ENCODE measurements at places on chromosomes 2 and 18.
A peak's percentile ranks its signal among the peaks of the same experiment; 100 is the strongest.

DNA sequence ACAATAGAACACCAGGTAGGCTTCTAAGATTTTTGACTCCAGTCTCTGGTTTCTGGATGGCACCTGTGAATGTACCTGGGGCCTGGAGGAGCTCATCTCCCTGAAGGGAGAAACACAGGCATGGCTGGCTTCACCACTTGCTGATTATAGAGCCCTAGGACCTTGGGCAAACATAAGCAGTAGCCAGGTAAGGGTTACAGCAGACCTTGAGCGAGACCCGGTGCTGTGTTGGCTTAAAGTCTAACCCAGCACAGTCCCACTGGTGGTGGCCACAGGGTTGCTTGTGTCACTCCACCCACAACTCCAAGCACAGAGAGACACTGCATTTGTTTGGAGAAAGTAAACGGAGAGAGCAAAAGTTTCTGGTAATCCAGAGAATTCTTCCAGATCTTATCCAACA, 104.7 kb upstream of the SPOPL start:
- DNase-seq = no peak

DNA sequence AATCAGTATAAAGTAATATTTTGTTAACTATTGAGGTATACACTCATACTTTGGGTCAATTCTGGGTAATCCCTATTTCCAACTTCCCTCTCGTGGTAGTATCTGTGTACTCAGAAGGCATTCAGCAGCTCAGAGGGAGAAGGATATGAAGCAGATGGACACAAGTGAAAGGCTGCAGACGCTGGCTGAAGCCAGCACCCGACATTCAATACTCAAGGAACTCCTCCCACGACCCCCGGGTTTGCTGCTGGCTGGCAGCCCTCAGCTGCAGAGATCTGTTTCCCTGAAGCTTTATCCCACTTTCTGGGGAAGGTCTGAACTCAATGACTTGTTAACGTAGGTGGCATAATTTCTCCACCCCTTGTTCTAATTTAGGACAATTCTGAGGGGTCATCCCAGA, 847.3 kb upstream of the SOX11 start:
- DNase-seq = no peak

DNA sequence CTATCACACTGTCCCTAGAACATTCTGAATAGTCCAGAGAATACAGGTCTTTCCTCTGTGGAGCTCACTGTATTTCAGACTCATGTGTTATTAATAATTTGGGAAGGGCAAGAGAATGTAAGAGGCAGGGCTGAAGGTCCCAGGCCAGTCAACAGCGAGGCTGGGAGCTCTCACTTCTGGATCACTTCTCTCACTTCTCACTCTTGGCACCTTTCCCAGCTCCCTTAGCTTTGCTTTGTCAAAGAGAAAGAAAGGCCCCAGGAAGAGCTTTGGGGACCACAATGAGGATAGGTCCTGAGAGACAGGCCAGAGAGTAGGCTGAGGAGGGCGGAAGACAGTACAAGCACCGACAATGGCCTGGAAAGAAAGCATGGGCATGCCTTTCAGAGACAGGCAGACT, 11.2 kb downstream of the EFR3B start:
- DNase-seq = no peak

- no peak for DNase-seq
Observed at GRCh38 chr2:47221039-47221438, 65.9 kb upstream of the STPG4 start.

- DNase-seq = no peak
Observed at GRCh38 chr2:33488715-33489540, 12.5 kb downstream of the RASGRP3 start.

DNA sequence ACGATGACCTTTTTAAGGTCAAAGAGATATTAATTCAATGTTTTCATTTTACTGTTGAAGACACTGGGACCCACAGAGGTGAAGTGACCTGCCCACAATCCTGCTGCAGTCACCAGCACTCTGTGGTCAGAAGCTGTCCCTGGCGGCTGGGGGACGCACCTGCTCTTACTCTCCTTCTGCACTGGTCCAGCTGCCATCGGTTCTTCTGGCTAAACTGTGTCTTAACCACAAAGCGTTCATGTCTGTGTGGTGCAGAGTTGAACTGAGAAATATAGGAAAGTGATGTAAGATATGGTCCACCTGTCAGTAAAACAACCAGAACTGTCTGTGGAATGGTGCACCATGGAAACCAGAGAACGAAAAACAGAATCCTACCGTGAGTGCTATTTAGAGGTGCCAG, 44.9 kb upstream of the SMIM21 start:
- no peak for DNase-seq

DNA sequence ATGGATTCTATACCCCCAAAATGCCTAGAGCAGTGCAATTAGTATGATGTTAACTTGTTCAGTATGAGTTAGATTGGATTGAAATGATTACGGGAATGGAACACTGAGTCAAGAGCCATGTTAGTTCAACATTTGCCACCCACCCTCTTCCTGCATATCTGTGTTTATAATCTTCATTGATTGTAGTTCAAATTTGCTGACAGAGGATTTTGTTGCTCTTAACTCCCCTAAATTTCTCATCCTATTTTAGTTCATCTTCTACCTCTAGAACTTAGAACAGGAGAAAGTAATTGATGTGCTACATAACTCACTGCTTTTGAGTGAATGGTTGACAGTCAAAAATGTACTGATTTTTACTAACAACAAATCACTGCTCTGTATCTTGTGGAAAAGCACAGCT, 673.5 kb upstream of the NRXN1 start:
- DNase-seq = no peak

GRCh38 chr2:106177581-106177980, 16.5 kb downstream of the UXS1 start:
- DNase-seq = no peak

GRCh38 chr18:80253871-80254492, 6.7 kb upstream of the PARD6G start:
- DNase-seq = no peak

- DNase-seq = no peak
Observed at GRCh38 chr18:9700261-9700796, 7.8 kb upstream of the RAB31 start.

GRCh38 chr18:14074187-14074586, 58.0 kb downstream of the ZNF519 start:
- DNase-seq = peak; percentile 6

DNA sequence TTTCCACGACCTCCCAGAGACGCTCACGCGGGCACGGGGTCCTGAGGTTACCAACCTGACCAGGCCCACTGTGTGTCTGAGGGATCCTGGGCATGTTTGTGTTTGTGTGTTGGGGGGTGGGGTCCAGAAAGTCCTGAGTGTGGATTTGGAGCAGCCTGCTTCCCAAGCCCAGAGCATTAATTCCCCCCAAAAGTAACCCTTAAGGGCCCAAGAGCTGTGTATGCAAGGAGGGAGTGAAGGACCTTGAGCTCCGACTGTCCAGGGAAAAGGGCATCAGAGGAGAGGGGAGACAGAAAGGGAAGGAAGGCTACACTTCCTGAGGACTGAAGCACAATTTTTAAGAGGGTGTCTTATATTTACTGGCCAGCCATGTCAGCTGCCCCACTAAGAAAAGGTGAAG, 5.2 kb upstream of the SIX3 start:
- no peak for DNase-seq

DNA sequence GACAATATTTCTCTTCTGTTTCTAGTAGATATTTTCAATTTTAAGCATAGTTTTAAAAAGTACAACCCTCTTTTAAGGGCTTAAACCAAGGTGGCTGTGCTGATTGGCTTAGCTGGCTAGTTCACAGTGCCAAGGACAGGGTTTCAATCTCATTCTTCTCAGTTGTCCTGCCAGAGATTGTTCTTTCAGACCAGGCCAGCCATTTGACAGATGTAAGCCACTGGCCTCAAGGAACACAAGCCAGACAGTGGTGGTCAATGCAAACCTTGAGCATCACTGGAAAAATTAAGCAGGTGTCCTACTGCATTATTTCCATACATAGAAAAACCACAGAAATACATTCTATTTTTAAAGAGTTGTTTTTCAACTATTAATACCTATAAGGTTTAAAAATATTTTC, 5.9 kb downstream of the RNF103 start:
- no peak for DNase-seq

- DNase-seq = no peak
Observed at GRCh38 chr18:40938615-40939014, 1016.4 kb upstream of the PIK3C3 start.

GRCh38 chr2:9141091-9141667, 65.4 kb upstream of the ASAP2 start:
- DNase-seq = no peak

DNA sequence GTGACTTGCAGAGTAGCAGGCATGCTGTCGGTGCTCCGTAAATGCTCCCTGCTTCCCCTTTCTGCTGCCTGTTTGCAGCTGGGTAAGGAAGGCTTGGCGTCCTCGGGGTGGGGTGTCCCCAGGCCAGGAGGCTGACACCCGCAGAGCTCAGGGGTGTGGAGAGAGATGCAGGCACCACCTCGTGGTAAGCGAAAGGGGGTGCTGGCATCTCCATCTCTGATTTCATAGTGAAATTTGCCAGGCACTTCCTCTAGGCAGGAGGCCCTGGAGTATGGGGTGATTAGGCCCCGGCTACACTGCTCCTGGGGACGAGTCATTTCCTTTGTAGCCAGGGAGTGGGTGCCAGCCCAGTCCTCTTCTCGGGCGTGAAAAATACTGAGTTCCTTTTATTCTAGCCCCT, 160.4 kb downstream of the KLHL29 start:
- DNase-seq = peak; percentile 43

DNA sequence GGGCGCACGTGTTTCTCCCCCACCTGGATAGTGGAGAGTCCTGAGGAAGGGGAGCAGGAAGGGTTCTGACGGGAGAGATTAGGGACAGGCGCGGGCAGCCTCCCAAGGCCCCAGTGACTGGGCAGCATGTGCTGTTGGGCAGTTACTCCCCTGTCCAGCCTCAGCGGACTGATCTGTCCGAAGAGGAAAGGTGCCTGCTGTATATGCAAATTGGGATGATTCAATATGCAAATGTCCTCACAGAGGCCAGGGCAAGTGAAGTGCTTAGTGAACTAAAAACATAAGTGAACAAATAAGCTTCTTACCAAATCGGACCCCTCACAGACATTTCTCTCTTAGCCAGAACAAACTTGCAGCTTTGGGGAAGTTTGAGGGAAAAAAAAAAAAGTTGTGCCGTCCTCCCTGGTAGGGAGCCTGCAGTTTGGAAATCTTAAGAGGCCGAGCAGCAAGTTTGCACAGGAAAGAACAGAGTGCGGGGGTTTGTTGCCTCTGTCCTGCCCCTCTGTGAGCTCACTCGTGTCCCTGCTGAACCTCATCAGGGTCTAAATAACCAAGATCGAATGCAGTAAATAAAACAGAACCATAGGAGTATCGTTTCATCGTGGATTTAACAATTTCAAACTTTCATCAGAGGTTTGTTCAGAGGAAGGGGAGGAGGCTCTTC, 141.4 kb downstream of the KCTD1 start:
- DNase-seq = no peak

GRCh38 chr2:129201696-129202095, 777.8 kb upstream of the RAB6C start:
- no peak for DNase-seq

DNA sequence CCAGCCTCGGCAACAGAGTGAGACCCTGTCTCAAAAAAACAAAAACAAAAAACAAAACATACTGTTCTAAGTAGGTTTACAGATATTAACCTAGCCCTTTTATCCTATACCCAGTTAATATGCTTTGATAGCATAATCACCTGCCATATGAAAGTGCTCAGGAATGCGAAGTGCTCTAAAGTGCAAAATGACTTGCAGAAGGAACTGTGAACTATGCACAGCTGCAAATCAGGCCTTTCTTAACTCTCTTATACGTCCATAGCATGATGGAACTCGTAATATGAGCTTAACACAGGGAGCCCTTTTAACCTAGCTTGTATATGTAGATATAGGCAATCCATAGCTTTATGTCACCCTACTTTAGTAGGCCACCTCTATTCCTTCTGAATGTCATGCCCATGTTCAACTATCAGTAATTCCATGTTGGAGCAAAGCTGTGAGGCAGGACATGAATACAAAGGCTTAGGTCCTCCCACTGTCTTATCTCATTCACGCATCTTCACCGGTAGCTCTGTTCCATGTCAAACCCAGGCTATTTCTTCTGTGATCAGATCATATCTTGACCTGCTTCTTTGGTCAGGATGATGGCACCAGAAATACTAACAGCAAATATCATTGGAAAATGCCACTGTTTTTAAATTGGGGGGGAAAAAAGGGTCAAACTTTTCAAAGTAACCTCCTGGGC, 72.9 kb downstream of the PRPF40A start:
- no peak for DNase-seq

DNA sequence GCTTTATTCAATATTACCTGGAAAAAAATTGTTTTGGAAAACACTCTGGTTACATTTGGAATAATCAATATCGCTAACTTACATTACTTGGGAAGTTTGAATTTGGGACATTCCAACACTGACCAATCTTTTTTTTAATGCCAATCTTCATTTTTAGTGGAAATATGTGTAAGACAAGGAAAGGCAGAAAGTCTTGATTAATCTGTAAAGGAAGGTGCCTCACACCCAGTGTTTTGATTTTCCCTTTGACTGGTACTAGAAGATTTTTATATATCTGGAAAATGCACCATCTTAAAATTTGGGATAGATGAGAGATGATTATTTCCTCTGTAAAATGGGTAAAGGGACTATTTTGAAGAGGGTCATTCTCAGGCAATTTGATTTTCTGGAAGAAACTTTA, 879.2 kb upstream of the ZEB2 start:
- no peak for DNase-seq

DNA sequence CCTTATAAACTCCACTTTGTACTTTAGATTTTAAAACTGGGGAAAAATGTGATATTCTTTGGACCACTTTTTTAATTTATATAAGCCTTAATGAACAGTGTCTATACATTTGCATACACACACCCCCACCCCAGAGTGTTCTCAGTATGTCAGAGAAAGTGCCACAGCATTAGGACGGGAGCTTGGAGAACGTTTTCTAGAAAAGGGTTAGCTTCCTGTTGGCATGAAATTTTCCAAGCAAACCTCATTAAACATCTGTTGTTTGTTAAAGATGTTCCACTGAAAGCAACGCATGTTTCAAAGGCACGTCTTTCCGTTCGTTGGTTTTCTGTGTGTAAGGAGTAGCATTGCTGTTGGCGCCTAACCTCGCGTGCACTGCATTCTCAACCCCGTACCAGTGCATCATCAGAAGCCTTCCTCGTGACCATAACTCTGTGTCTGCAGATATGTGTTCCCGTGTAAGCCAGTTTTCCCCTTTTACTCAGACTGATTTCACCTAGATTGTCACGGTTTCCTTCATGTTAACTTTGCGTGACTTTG, 228.5 kb downstream of the ALPK2 start:
- no peak for DNase-seq

DNA sequence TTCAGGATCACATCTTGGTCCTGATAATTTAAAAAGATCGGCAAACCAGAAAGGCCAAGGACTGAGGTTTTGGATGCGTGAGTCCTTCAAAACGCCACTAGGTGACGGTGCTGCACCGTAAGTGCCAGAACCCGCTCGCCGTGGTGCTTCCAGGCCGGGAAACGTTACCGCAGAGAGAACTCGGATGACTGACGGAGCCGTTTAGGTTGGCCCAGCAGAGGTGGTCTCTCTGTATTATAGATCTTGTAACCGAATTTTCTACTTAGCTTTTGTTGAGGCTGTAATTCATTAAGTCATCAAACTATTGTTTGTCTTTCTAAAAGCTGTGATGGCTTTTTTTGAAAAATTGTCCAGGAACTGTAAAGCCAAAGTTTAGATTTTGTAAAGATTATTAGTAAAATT, 39.8 kb upstream of the ADCYAP1 start:
- DNase-seq = peak; percentile 78

Measured in NB4 (cell line).